ENCODE measurements at places on chromosomes 4 and X.

- DNase-seq = peak; percentile 66
Measured at GRCh38 chr4:90842960-90843359, 715.8 kb downstream of the CCSER1 start.

DNA sequence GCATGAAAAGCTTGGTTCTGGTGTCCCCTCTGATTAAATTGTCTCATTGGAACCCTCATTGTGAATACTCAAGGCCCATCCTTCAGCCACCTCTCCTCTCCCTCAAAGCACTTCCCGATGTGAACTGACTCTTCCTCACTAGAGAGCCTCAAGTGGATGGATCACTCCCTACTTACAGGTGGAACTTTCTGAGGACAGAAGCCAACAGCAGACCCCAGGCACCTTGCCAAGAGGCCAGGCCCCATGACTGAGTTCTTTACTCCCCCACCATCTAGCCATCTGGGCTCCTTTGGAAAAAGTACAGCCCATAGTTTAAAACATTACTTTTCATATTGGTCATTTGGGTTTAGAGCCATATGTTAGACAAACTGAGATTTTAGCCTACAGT is 224.1 kb downstream of the SHROOM3 start:
- DNase-seq = no peak

- DNase-seq = peak; percentile 9
Measured at GRCh38 chrX:72687396-72687795, 26.7 kb downstream of the PHKA1 start.

DNA sequence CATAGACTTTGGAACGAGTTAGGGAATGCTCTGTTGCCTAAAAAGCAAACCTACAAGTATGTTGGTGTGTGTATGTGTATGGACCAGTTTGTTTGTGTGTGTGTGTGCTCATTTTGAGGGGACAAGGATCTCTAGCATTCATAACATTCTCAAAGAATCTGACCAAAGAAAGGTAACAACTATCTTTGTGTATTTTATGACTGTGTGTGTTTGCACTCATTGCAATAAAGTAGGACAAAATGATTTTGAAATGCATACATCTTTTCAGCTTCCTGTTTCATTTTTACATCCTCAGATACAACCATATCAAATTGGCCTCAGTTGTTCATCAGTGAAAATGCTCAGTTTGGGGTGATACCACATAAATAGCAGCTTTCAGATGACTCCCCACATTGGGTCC is 8.3 kb upstream of the XK start:
- no peak for DNase-seq

DNA sequence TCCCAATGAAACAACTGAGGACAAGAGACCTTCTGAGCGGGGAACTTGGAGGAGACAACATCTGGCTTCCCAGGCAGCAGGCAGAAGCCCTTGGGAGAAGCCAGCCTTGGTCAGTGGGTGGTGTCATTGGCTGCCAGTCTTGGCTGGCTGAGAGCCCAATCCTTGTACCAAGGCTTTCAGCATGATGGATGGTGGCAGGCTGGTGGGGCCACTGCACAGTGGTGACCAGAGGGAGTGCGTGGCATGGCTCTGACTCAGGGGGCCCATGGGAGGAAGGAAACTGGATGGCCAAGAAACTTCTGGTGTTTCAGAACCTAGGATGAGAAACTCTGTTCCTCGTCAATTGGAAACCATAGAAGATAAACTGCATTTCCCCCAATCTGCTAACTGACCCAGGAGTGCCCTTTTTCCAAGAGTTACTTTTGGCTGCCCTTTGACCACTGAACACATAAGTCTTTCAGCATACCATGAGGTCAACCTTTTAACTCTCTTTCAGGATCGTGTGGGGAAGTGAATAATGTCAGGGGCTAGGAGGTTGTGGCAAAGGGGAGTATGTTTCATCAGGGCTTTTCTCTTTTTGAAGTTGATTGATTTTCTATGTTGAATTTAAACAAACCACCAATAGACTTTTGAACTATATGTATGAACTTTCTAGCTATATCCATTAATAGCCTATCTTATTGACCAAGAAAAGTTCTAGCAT is 60.9 kb downstream of the SOWAHB start:
- DNase-seq = no peak

GRCh38 chrX:133527415-133527814 is 112.1 kb upstream of the GPC4 start:
- DNase-seq = no peak

- DNase-seq = peak; percentile 91
Measured at GRCh38 chrX:17689971-17690409, 47.3 kb upstream of the SCML1 start.

- DNase-seq = no peak
Measured at GRCh38 chr4:142925161-142925560, 79.1 kb upstream of the INPP4B start.

DNA sequence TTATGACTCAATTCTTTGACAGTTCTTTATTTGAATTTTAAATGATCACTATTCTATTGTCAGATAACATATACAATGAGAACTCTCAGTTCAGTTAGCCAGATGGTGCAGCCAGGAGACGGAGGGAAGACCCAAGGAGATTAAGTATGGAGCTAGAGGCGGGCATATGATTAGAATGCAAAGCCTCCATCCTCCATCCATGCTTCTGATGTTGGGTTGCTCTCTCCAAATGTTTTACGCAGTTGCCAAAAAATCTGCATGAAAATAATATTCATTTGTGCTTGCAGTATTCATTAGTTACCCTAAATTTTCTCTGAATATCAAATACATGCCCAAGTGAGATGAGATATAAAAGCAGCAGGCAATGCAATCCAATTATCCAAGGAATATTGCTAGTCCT is 874.8 kb downstream of the C4orf33 start:
- DNase-seq = no peak

- DNase-seq = no peak
Measured at GRCh38 chr4:25888781-25889180, 25.2 kb upstream of the SMIM20 start.

DNA sequence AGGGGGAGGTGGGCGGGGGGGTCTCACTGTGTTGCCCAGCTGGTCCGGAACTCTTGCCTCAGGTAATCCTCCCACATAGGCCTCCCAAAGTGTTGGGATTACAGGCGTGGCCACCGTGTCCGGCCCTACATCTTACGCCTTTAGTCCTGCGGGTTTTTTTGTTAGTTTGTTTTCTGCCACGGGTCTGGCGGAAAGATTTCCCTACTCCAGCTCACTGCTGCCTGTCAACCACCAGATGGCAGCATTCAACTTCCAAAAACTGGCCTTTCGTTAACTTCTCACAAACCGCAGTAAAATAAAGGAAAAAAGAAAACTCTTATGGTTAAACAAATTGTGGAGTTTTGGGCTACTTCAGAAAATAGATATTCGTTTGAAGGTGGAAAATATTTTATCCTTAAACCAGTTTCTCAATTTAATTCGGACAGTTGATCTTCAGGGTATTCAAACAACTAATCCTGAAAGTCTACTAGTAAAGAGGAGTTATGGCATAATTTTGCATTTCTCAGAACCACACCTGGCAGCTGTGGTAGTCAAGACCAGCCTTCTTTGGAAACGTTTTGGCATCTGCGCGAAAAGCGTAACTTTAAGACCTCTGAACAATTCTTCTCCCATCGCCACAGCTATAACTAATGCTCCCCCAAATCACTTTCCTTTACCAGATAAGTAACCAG is 41.1 kb downstream of the LUZP4 start:
- peak; percentile 80 for DNase-seq

DNA sequence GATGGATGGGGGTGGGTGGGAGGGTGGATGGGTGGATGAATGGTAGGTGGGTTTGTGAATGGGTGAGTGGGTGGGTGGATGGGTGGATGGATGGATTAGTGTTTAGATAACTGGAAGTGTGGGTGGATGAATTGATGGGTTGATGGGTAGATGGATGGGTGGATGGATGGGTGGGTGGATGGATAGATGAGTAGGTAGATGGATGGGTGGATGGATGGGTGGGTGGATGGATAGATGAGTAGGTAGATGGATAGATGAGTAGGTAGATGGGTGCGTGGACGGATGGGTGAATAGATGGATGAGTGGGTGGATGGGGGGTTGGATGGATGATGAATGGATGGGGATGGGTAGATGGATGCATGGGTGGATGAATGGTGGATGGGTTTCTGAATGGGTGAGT is 20.3 kb upstream of the ASMTL start:
- DNase-seq = no peak

DNA sequence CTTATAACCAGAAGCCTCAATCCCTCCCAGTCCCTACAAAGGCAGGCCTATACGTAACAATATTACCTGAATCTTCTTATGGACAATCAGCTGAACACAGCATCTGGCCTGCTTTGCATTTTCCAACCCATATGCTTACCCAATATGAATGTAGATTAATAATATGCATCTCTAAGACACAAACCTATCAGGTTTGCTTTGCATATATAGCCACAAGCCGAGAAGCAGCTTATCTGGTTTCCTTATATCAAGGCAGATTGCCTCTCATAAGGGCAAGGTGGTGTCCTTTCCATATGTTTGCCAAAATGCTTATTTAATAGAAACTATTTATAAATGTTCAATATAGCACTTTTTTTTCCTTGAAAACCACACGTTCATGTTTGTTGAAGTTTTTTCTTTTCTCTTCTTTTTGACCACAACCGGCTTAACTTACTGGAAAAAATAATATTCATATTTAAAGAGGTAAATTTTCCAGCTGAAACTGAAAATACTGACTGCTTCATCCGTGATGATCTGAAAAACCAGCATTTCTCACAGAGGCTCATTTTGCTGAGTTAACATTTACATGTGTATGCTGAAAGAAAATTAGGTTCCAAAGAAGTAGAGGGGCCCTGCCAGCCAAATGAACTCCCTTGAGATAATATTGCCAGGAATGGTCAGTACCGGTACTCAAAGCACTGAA is 3.8 kb downstream of the IL21 start:
- DNase-seq = no peak

- no peak for DNase-seq
Measured at GRCh38 chr4:102493257-102493656, 7.9 kb upstream of the NFKB1 start.

GRCh38 chrX:113059714-113060113 is 219.1 kb upstream of the AMOT start:
- DNase-seq = peak; percentile 92

GRCh38 chr4:10093801-10094552 is 22.6 kb downstream of the WDR1 start:
- DNase-seq = no peak

DNA sequence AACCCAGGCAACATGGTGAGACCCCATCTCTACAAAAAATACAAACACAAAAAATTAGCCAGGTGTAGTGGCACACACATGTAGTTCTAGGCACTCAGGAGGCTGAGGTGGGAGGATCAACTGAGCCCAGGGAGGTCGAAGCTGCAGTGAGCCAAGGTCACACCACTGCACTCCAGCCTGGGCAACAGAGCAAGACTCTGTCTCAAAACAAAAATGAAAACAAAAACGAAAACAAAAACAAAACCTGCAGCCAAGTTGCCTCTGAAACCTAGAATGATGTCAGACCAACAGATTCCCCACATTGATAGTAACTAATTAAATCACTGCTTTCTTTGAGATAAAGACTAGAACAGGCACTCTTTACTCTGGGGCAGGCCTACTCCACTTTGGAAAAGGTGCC is 104.5 kb downstream of the AMELX start:
- no peak for DNase-seq

GRCh38 chr4:3531879-3532750 is at the start of gene LRPAP1:
Gene LRPAP1, minus strand, starts transcription at chr4:3532422. Its CDS starts 10 bp downstream, at chr4:3532412.
- peak; percentile 97 for DNase-seq

DNA sequence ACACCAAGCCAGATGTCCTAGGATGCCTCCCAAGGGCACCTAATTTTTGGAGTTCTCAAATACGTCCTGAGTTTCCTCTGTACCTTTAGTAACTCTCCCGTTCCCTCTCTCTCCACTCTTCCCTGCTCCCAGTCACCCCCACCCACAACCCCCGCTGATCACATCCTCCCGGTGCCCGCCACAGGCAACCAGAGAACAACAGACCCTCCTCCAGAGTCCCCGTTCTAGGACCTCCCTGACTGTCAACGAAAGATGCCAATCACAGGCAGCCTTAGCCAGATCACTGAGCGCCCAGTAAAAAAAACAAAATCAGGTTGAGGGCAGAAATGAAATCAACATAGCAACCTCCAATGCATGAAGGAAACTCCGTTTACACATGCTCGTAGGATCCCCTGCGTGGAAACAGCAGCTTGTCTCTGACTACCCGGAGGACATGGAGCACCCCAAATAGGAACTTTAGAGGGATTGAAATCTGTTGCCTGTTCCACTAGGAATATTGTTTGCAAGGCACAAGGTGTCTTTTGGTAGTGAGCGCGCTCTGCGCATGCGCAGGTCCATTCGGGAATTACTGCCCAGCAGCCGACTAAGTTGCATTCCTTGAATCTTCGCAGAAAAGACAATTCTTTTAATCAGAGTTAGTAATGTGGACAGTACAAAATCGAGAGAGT is at the start of gene GABRB1:
GABRB1 (plus strand) TSS at position 557 of the 668 bp plus-strand sequence.
- DNase-seq = peak; percentile 77

GRCh38 chr4:73613130-73613529 is 7.1 kb downstream of the RASSF6 start:
- peak; percentile 96 for DNase-seq

GRCh38 chrX:111646515-111646914 is 34.5 kb upstream of the ALG13 start:
- DNase-seq = no peak

DNA sequence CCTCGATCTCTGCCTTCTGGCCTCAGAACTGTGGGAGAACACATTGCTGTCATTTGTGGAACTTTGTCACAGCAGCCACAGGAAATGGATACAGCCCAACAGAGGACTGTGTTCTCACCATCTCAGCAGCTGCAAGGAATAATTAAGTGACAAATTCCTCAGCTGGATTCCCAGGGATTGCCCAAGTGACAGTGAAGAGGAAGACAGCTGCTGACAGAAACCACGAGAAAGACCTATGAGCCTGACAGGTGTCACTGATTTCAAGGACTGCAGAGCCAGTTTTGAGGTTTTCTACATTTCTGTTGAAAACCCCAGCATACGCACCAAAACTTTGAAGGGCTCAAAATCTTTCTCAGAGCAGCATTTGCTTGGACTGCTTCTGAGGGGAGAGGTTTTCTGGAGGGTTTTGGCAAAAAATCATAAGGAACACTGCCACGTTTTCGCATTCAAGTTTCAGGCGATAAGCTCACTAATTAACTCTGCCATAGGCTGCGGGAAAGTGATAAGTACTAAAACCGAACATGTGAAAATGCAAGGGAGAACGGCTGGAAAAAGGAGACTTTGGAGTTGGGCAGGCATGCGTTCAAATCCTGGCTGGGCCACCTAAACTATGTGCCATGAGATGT is 88.8 kb downstream of the DRD5 start:
- no peak for DNase-seq

DNA sequence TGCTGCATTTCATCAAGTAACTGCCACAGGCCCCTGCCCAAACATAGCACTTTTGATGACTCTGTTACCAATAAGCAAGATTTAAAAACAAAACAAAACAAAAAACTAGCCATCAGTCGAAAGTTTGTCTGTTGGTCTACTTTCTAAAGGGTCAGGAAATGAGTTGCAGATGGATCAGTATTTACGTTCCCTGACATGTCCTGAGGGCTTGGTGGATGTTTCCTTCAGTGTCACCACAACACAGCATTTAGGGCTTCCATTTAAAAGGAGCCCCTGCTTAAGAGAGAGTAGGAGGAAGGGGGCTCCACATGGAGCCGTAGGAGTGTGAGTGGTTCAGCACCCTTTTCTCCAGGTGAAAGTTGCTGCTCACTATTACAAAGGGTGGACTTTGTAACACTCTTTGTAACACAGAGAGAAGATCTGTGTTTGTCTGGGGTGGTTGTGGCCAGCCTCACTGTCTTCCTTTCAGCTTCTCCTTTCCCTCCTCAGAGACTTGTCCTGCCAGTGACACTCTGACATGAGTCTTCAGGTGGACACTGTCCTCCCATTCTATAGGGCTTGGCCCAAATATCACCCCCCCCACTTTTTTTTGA is 167.5 kb upstream of the PDE5A start:
- DNase-seq = no peak
